ENCODE measurements at places on chromosomes 2 and 18. TPM values are rescaled to one million over a fixed set of nuclear protein-coding genes. Genes with fewer than 3 reads are reported as not detected.

Gene UGT1A7
- not detected for total RNA-seq

Gene LAMA1
- total RNA-seq, result 4.7 TPM

Gene DTNA
- 12.0 TPM for total RNA-seq

Gene TGIF1
- total RNA-seq, result 60.0 TPM

Gene SUCLG1
- 63.1 TPM for total RNA-seq

Gene NYAP2
- 0.55 TPM for total RNA-seq

GRCh38 chr18:811892-812375 is at the start of gene YES1:
TSS of gene YES1 (minus strand) at chr18:812242. CDS start at chr18:756827, 55,415 bp downstream.
- H3K4me1 ChIP-seq, result peaks cover 42% of the 10 kb centered on the region
- H3K27ac ChIP-seq, result peak within 1 kb of the TSS; percentile 90
- H3K4me3 ChIP-seq, result peak within 1 kb of the TSS; percentile 51
- no peaks in the 10 kb centered on the region for H3K36me3 ChIP-seq
- no peaks in the 10 kb centered on the region for H3K27me3 ChIP-seq

DNA sequence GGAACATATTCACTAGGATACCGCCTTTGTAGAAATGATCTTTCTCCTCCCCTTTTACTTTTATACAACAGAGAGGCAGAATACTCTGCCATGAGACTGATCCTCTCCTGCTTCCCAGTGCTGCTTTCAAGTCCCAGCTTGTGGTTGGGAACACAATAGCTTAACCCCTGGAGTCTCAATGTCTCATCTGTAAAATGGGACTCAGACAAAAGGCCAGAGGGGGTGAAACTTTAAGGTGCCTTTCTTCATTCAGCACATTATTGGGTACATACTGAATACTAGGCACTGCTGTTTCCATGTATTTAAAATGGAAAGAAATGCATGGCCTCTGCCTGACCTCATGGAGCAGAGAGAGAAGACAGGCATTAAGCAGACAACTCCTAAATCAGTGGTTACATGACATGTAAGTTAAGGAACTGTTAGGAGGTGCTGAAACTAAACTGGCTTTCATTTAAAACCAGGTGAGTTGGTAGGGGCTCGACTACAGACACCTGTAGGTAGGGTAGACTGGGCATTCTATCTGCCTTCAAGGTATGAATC is 53.8 kb downstream of the MAP4K4 start:
- H3K27ac ChIP-seq, result no peak overlapping the region
- no peaks in the 10 kb centered on the region for H3K27me3 ChIP-seq
- H3K36me3 ChIP-seq, result no peaks in the 10 kb centered on the region
- no peak for DNase-seq
- peaks cover 54% of the 10 kb centered on the region for H3K4me1 ChIP-seq

DNA sequence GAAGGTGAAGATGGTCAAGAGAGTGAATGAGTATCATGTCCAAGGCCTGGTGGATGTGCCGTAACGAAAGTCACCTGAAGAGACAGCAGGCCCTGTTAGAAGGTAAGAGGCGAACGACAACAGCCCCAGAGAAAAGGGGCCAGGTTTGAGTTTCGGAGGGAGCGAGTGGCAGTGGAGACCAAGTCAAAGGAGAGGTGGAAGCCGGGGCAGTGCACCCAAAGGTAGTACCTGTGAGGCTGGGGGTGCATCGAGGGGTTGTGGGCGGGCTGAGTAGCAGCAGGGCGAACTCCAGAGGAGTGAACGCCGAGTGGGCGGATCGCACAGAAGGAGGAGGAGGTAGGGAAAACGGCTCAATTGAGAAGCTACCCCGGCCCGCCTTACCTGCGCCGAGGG is 358 bp downstream of the USP37 start:
- H3K27me3 ChIP-seq, result no peaks in the 10 kb centered on the region
- H3K36me3 ChIP-seq, result no peaks in the 10 kb centered on the region
- H3K4me1 ChIP-seq, result peaks cover 50% of the 10 kb centered on the region
- DNase-seq, result no peak
- peak overlapping the region; percentile 74 for H3K4me3 ChIP-seq

- no peaks in the 10 kb centered on the region for H3K36me3 ChIP-seq
- no peak overlapping the region for H3K27ac ChIP-seq
- no peaks in the 10 kb centered on the region for H3K4me1 ChIP-seq
- peak; percentile 69 for DNase-seq
- H3K4me3 ChIP-seq, result no peak overlapping the region
- peaks cover 2% of the 10 kb centered on the region for H3K27me3 ChIP-seq
These were observed 213.9 kb downstream of the TFCP2L1 start for GRCh38 chr2:121071034-121071504.

GRCh38 chr2:157159221-157159934 is 98.1 kb upstream of the GALNT5 start:
- no peak overlapping the region for H3K27ac ChIP-seq
- DNase-seq, result no peak
- no peaks in the 10 kb centered on the region for H3K36me3 ChIP-seq
- H3K4me1 ChIP-seq, result no peaks in the 10 kb centered on the region
- H3K4me3 ChIP-seq, result no peak overlapping the region

GRCh38 chr2:148613231-148614013 is 31.1 kb upstream of the EPC2 start:
- H3K4me3 ChIP-seq, result no peak overlapping the region
- H3K27me3 ChIP-seq, result no peaks in the 10 kb centered on the region

DNA sequence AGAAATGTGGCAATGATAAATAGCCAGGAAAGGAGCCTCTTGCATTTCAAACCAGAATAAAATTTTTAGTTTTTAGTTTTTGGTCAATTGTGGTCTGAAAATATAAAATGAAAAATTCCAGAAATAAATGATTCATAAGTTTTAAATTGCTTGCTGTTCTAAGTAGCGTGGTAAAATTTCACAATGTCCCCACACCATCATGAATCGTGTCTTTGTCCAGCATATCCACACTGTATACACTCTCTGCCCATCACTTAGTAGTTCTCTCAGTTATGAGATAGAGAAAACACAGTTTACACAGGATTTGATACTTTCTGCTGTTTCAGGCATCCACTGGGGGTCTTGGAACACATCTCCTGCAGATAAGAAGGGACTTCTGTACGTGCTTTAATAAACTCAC is 783.9 kb downstream of the TSN start:
- no peak for DNase-seq
- no peak overlapping the region for H3K27ac ChIP-seq
- no peaks in the 10 kb centered on the region for H3K4me1 ChIP-seq
- H3K36me3 ChIP-seq, result no peaks in the 10 kb centered on the region
- H3K4me3 ChIP-seq, result no peak overlapping the region

- peaks cover 41% of the 10 kb centered on the region for H3K4me1 ChIP-seq
- no peaks in the 10 kb centered on the region for H3K36me3 ChIP-seq
- no peak overlapping the region for H3K27ac ChIP-seq
- DNase-seq, result no peak
- H3K27me3 ChIP-seq, result no peaks in the 10 kb centered on the region
These were observed 96.5 kb downstream of the EPB41L5 start for GRCh38 chr2:120109186-120110061.

DNA sequence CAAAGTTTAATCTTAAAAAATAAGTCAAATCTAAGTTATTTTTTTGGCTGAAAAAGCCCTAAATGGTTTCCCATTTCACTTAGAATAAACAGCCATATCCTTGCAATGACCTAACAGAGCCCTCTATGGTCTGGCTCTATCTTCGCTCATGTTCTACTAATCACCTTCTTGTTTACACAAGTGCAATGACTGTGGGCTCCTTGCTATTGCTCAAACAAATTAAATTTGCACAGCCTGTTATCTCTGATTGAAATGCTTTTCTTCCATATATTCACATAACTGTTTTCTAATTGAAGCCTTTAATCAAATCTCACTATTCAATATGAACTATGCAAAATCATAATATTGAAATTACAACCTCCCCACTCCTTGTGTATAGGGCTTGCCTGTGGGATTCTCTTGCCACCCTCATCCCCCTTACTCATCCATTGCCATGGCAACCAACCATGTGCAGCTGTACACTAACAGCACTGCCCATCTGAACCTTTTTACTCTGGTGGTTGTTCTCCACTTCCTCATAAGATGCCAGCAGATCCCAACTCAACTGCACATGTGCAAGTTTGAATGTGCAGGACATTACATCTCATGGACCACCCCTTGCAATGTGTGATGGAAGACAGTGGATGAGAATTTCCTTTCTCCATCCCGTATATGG is 1083.2 kb downstream of the SOCS6 start:
- H3K4me1 ChIP-seq, result no peaks in the 10 kb centered on the region
- H3K27ac ChIP-seq, result no peak overlapping the region
- H3K36me3 ChIP-seq, result no peaks in the 10 kb centered on the region
- H3K4me3 ChIP-seq, result no peak overlapping the region

GRCh38 chr2:167430447-167430846 is 542.2 kb downstream of the XIRP2 start:
- no peak for DNase-seq
- H3K4me1 ChIP-seq, result no peaks in the 10 kb centered on the region
- H3K27me3 ChIP-seq, result no peaks in the 10 kb centered on the region
- H3K27ac ChIP-seq, result no peak overlapping the region
